Stimulated activated CD4-positive, alpha-beta T cell treated with anti-CD3 and anti-CD28 coated beads, Interleukin-4, amount 100 ng/mL, for 1 hour (primary cell): ENCODE measurements at places on chromosomes 16 and 17.
A peak's percentile ranks its signal among the peaks of the same experiment; 100 is the strongest.

DNA sequence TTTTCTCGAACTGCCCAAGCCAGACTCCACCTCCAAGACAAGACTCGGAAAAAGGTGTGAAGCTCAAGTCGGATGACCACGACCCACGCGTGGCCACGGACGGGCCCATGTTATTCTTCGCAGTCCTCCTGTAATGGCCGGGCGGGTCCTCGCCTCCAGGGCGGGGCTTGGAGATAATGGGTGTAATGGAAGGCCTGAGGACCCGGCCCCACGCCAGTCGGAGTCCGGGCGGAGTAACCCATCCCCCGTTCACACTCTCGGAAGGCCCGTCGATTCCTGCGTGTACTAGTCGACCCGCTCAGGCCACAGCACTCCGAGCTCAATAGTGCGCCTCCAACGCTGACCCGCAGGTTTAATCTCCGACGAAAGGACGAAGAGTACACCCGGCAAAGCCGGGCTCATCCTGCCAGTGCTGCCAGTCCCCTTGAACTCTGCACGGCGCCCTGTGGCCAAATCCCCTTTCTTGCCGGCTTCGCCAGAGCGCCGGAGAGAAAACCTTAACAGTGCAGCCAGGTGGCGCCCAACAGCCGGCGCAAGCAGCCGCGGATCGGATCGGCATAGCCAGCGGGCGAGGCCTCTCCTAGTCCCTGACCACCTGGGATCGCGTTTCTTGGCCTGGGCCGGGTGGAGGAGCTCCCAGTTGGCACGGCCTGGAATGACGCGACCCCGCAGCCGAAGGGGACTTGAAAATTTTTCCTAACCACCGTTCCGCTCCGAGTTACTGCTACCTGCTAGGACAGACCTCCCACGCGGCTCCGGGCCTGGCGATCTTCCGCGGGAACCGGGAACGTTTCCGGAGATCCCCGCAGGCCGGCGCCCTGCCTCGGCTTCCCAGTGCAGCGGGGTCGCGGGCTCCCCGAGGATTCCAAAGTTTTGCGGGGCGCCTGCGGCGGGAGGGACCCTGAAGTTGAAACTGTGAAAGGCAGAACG is 762.0 kb downstream of the KCNJ18 start:
- DNase-seq = no peak

GRCh38 chr17:7818746-7819645 is 15.0 kb upstream of the KDM6B start:
- no peak for DNase-seq

- DNase-seq = no peak
Measured at GRCh38 chr16:82657239-82657638, 30.5 kb downstream of the CDH13 start.

- no peak for DNase-seq
Measured at GRCh38 chr16:58741976-58742375, 7.9 kb upstream of the GOT2 start.

- DNase-seq = peak; percentile 86
Measured at GRCh38 chr16:180681-181564, 664 bp downstream of the HBQ1 start.

- DNase-seq = no peak
Measured at GRCh38 chr17:69724238-69724637, 309.7 kb downstream of the MAP2K6 start.

GRCh38 chr17:36778448-36778847 is 158.8 kb upstream of the LHX1 start:
- DNase-seq = no peak

DNA sequence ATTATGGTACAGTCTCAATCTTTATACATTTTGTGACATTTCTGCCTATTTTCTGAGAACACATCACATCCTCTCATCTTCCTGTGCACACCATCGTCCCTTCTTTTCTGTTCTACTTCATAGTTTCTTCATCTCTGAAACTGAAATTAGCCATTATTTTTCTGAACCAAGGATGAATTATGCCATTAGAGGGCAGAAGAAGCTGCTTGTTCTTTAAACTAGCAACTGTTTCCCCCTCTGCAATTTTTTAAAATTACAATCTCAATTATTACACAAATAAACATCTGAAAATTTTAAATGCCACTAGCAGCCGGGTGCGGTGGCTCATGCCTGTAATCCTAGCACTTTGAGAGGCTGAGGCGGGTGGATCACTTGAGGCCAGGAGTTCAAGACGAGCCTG is 41.3 kb downstream of the RBBP6 start:
- DNase-seq = no peak

DNA sequence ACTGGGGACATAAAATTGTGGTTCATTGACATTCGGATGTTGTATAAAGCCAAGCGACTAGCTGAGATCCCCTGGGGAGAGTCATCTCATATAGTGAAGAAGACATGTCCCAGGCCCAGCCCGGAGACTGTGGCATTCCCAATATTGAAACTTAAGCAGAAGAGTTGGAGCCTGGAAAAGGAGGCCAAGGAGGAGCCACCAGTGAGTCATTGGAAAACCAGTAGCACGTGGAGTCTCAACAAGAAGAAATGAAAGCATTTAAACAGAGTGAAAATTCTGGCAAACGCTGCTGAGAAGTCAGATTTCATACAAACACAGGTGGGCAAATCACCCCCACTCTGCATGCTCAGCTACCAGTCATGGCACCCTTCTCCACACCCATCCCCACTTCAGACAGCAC is 9.4 kb upstream of the ELAC2 start:
- no peak for DNase-seq

DNA sequence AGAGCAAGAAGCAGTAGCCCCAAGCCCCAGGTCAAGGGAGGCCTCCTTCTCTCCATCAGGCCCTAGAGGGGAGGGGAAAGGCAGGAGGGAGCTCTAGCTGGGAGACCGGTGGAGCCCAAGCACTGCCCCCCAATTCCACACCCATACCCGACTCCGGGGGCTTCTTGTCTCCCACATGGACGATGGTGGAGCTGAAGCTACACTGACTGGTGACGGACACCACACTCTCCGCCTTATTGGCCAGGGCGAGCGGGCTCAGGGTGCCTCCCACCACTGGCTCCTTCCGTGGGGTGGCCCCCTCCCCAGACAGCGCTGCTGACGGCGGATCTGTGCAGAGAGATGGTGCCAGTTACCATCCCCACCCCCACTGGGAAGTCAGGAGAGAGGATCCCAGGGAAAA is 6.4 kb downstream of the PER1 start:
- no peak for DNase-seq

DNA sequence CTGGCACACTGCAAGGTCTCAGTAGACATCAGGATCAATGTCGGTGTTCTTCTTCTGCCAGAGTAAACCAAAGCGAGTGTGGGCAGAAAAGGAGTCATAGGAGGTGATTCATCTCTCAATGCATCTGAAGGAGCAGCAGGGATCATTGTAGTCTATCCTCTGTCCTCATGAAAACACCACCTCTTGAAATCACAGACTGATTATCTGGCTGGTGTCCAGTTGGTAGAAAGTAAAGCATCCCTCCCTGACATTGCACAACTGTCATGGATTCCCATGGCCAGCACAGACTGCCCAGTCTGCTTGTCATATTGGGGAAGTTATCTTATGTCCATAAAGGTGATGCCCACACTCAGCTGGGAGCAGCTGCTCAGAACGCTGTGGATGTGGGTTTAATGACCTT is 74.1 kb downstream of the ABCC12 start:
- no peak for DNase-seq

DNA sequence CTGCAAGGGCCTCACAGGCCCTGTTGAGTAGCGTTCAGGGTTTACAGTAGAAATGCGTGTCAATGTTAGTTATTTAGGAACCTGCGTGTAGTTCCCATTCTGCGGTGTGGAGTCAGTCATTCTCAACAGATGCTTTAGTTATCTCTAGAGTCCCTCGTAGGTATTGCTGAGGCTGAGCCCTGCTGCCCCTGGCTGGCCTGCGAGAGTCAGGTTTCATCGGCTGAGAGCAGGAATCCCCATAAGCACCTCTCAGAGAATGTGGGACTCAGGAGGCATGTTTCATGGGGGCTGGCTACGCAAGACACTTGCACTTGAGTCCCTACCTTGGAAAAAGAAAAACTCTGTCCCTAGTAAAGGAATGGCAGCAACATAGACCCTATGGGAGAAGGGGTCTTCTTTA is 347.5 kb upstream of the ASIC2 start:
- no peak for DNase-seq

DNA sequence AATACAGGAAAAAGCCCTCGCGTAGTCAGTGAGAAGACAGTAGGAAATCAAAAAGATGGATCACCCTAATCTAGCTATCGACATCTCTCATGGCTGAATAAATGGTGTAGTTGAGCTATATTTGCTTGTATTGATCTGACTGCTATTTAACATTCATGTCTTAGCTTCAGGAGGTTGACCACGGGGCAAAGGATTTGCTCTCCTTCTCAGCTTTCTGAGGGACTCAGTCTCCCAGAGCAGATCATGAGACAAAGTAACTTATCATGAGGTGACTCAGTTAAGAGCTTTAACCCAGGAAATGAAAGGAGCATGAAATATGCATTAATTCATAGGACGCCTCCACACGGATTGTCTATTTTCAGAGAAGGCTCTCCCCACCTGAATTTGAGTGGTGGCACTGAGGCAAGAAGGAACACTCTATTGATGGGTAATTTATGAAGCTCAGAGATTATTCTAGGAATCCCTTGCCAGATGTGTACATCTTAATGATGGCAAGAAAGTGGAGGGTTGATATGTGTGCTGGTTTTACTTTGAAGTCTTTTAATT is 608 bp downstream of the RBFOX1 start:
- DNase-seq = no peak

DNA sequence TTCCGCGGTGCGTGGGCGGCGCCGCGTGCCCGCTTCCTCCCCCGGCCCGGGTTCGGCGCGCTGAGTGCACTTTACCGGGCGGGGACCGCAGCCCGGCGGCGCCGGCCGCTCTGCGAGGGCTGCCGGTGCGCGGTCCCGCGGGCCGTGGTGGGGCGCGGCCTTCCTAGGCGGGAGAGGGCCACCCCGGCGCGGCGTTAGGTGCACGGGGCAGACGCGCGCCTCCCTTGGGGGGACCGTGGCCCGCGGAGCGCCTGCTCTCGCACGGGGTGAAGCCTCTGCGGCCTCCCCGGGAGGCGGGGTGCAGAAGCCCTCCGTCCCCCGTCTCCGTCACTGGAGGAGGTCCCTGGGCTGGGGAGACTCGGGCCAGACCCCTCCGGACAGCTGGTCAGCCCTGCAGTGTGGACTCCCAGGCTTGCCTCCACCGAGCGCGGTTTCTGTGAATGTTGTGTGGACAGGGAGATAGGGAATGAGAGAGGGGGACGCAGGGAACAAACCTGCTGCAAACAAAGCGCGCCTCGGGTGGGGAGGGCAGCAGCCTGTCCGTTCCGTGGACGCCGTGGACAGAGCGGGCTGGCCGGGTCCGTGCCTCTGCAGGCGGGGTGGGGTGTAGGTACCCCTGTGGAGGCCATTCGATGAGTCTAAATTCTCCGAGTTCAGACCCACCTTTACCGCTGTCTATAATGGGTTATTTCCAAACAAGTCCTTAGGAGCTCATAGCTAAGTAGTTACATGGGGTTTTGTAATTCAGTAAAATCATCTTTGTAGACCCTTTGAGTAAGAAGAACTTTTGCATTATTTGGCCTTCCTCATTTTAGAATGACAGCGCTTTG is 721 bp downstream of the TBCD start:
- peak; percentile 54 for DNase-seq

GRCh38 chr17:18187226-18187625 is 3.6 kb downstream of the ALKBH5 start:
- no peak for DNase-seq

- no peak for DNase-seq
Measured at GRCh38 chr17:76540381-76541300, 797 bp downstream of the PRCD start.

GRCh38 chr16:70653809-70654771 is 7.7 kb downstream of the IL34 start:
- peak; percentile 75 for DNase-seq

DNA sequence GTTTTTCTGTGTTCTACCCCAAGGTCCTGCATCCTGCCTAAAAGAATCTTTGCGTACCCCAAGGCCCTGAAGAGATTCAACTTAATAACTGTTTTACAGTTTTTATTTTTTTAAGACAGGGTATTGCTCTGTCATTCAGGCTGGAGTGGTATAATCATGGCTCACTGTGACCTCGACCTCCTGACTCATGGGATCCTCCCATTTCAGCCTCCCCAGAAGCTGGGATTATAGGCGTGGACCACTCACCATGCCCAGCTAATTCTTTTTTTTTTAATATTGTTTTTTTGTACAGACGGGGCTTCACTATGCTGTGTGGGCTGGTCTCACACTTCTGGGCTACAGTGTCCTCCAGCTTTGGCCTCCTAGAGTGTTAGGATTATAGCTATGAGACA is 9.3 kb upstream of the FAAP100 start:
- no peak for DNase-seq

DNA sequence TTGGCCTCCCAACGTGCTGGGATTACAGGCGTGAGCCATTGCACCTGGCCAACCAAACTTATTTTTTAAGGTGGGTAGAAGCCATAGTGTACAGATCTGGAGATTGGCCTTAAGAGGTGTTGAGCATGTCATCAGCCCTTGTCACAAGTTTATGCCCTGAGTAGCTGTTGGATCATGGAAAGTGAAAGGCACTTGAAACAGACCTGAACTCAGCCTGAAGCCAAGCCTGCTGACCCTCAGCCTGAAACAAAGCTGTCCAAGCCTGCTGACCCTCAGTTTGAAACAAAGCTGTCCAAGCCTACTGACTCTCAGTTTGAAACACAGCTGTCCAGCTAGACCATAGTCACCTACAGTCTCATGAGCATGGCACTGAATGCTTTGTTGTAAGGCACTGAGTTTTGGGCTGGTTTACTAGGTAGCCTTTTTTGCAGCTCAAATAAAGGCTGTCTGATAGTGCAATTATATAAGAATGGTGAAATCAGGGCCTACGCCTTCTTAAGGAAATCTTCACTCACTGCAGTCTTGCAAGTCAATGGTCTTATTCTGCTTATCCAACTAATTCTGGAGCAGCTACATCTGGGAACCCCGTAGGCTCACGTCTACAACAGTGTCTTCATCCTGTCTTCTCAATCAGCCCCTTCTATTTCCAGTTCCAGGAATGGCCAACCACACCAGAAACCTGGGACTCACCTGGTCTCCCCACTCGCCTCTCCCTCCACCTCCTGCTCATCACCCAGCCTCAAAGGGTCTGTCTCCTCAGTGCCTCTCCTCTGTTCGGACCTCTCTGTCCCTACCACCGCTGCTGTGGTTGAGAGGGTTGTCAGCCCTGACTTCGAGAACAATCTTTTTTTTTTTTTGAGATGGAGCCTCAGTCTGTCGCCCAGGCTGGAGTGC is 2.9 kb upstream of the NPIPB15 start:
- no peak for DNase-seq

GRCh38 chr16:30757316-30757715 is 4.5 kb downstream of the CFAP119 start:
- DNase-seq = no peak

GRCh38 chr16:86833136-86833535 is 254.8 kb downstream of the FOXL1 start:
- DNase-seq = no peak

- no peak for DNase-seq
Measured at GRCh38 chr17:68294196-68294555, 2.9 kb downstream of the ARSG start.

DNA sequence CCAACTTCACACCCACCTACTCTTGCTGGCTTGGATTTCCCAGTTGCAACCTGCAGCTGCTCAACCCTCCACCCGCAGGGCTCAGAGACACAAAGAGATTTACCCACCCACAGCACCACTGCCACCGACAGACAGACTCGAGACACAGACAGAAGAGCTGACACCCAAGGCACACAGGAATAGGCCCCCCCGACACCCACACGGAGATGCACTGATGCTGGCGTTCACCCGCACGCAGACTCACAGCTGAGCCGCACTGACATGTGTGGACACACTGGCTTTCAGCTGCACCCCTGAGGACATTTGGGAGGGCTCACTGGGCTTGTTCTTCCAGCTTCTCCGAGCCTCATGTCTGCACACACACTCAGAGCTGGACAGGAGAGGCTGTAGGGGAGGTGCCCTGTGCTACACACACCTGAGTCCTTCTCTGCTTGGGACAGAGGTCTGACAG is 8.2 kb downstream of the STX1B start:
- no peak for DNase-seq
